ENCODE measurements at places on chromosomes 16 and 17. TPM values are rescaled to one million over a fixed set of nuclear protein-coding genes. Genes with fewer than 3 reads are reported as not detected.

- no peak for DNase-seq
Measured at GRCh38 chr17:54177606-54178308, 355.0 kb downstream of the KIF2B start.

GRCh38 chr17:28725660-28726225 is 290 bp downstream of the TLCD1 start:
- peak; percentile 52 for DNase-seq

The CSH2 gene
- total RNA-seq = not detected

DNA sequence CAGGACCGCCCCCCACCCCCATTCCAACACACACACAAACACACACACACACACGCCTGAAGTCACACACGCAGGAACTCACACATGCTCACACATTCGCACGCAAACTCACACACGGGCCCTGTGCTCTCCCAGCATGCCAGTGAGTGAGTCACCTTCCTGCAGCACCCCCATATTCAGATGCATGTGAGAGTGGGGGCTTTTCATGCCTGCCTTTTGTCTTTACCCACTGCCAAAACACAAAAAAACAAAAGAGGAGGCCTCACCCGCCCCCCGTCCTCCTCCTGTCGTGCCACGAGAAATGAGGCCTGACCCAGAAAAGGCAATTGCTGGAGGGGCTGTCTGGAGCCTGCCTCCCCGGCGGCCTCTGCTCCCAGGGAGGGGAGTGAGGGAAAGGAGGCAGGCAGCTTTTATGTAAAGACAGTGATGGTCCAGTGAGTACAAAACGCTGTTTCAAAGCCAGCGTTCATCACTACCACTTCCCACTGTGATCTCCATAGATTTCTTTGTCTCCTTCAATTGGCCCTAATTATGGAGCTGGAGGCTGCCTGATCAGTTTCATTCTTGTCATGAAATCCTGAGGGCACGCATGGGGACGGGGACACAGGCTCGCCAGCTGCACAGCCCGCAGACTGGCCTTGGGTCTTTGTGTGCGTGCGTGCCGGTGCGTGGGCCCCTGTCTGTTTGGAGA is 29.5 kb upstream of the GSE1 start:
- peak; percentile 39 for DNase-seq
